HepG2 (cell line): ENCODE measurements at places on chromosomes 11 and 22. TPM values are rescaled to one million over a fixed set of nuclear protein-coding genes. Genes with fewer than 3 reads are reported as not detected.

DNA sequence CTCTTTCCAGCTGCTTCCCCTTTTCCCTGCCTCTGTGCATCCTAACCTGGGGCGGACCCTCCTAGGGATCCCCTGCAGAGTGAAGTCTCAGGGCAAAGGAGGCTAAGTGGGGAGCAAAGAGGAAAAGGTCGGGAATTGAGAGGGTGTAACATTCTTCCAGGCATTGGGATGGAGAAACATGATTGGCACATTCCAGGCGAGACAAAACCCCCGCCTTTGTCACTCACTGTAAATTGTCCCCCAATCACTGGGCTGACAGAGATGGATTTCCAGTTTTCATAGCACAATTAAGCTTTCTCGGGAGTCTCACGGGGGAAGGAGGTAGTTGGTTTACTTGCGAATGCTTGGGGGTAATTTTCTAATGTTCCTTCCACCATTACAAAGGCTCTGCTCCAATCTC, 74.9 kb downstream of the MIAT start:
- DNase-seq = no peak

GRCh38 chr11:119306373-119306890, 10.5 kb downstream of the MCAM start:
- DNase-seq = no peak

The GPHA2 gene
- total RNA-seq = 11.6 and 19.1 TPM in 2 replicates

DNA sequence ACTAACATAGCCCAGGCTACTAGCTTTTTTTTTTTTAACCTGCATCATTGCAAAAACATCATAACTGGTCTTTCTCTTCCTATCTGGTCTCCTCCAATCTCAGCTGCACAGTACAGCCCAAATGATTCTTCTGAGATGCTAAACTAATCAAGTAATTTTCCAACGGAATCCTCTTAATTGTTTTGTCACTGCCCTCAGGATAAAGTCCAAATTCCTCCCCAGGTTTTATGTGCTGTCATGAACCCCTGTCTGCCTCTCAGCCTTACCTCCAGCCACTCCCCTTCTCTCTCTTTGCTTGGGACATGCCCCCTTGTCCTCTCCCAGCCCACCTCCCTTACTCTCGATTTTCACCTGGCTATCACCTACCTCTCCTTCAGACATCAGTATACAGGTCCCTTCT, 12.5 kb downstream of the APBB1 start:
- DNase-seq = no peak

- no peak for DNase-seq
Measured at GRCh38 chr11:120998581-120998980, 25.3 kb upstream of the TBCEL start.

GRCh38 chr11:8739309-8739793, 56.8 kb downstream of the RPL27A start:
- no peak for DNase-seq
